ENCODE measurements at places on chromosomes 3 and 15.

DNA sequence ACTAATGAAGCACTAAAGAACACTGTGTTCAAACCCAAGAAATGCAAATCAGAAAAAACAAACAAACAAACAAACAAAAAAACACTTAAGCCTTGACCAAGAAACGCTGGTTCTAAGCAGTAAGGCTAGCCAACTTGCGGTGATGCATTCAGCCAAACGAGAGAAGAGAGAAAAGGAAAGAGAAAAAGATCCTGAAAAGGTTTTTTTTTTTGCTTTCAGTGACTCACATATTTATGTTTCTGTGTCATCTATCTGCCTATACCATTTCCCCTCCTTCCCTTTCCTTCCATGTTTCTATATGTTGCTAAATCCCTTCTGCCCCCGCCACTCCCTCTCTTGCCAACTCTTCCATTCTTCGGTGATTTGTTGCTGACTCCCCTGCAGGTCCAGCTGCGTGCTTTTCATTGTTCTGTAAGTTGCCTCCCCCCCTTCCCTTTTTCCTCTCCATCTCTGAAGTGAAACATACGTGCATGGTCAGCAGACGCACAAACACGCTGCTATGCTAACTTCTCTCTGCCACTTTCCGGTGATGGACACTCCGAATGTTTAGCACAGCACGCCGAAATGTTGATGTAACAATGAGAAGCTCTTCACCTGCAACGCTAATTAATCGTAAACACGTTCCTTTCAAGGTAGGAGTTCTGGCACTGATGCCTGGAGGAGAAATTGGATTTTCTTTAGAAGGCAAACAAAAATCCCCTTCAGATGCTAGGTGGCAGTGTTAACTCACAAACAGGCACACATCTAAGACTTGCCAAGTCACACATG, 154.4 kb downstream of the TUSC7 start:
- no peak for DNase-seq

DNA sequence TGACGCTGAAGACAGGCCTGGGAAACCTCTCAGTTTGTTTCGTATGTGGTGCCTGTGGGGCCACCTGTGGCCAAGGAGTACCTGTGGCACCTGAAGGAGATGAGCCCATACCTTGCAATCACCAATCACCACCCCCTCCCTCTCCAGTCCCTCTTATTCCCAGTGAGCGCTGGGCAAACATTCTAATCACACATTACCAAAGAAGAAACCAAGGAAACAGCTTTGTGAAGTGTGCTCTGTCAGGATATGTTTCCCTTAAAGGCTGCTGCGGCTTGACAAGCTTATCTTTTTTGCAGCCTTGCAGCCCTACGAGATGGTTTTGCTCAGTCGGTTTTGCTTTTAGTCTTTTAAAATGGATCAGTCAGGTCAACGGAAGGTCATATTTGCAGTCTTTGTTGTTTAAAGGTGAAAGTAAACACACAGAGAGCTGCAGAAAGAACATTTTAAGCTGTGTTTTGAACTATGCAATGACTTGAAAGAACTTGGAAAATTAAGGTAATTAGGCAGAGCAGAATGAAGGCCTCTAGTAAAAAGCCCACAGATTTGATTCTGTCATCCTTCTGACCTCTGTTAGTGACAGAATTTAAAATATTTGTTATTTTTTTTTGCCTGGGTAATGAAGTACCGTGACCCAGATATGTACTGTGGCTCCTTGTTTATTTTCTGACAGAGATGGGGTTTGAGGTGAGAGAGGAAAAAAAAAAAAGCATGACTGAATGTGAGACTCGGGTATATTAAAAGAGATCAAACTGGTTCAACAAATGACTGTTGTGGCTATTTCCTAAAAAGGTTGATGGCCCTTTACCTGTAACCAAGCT, 461.4 kb downstream of the NSUN3 start:
- DNase-seq = no peak

- no peak for DNase-seq
Measured at GRCh38 chr3:176987901-176988650, 209.2 kb downstream of the TBL1XR1 start.

GRCh38 chr15:92051716-92052115, 198.2 kb downstream of the SLCO3A1 start:
- DNase-seq = no peak

- DNase-seq = no peak
Measured at GRCh38 chr15:75776065-75776423, 63.4 kb upstream of the CSPG4 start.

DNA sequence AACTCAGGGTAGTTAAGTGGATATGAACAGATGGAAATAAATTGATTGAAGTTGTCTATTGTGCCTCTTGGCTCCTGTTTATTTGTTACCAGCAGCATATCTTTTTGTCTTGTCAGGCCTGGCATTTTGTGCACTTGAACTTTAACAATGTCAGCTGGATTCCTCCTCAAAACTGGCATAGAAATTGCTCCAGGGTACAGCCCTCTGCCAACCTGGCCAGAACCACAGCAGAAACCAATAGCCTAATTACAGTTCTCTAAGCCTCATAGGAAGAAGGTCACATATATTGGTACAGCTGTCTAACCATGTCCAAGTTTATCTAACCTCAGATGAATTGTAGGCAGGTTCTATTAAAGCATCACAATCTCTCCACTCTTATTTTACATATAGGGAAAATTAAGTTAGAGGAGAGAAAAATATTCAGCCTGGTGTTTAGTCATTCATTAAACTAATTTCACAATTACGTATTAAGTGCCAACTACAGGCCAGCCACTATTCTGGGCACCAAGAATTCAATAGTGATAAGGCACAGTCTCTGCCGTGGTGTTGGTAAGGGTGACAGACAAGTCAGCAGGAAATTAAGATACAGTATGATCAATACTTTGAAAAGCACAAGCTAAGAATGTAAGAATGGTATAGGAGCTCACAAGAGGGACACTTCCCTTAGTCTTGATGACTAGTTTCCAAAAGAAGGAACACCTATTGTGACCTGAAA, 452.9 kb upstream of the NECTIN3 start:
- DNase-seq = no peak

DNA sequence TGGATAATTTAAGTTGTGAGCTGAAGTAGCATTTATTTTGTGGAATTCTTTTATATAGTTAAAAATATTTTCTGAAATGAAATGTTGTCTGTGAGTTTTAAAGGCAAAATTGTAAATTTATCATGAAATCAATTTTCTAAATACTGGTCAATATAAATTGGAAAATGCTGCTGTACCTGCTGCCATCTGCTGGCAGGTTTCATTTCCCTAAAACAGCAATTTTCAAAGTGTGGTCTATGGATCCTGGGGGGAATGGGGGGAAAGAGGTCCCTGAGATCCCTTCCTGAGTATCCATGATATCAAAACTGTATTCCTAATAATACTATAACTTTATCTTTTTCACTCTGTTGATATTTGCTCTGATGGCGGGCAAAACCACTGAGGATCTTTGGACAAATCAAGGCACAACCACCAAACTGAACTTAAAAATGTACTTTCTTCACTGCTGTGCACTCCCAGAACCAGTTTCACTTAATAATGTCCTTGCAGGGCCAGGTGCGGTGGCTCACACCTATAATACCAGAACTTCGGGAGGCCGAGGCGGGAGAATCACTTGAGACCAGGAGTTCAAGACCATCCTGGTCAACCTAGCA, 17.2 kb upstream of the CCR4 start:
- DNase-seq = no peak

DNA sequence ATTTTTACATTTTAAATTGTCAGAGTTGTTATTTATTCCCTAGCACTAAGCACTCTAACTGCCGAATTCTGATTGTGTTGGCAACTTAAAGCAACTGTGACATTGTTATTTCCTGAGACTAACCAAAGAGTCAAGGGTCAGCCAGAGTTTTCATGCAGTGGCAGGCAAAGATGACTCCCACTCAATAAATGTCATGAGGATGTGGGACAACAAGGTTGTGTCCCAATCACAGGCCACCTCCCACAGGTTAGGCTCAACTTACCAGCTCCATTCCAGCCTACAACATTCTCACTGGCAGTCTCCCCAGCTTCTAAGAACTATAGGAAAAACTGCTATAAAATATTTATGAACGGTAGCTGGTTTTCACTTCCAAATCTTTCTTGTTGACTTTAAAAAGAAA, 80.1 kb downstream of the RSL24D1 start:
- no peak for DNase-seq

DNA sequence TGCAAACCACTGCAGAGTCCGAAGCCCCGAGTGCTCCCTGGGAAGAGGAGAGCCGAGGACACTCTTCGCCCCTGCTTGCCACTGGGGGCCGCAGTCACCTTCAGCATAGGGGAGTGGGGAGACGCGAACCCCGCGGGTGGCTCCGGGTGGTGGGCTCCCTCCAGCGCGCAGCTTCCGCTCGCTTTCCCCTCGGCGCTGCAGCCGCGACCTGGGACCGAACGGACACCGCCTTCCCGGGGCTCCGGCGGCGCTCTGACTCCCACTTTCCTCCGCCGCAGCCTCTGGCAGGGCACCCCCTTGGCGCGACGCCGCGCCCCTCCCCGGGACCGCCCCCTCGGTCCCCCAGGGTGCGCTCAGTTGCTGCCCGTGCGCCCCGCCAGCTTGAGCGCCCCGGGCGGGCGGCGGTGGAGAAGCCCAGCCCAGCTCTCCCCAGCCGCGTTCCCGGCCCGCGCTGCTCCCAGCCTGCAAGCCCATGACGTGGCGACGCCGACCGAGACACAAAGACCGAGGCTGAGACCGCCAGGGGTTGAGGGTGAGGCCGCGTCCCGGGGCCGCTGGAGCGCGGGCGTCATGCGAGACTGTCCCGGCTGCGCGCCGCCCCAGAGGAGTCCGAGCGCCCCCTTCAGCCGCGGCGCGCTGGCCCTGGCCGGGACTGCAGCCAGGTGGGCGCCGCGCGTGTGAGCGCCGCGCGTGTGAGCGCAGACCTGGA, at the start of gene MINAR1:
Gene MINAR1, plus strand, starts transcription at position 701 of the 709 bp plus-strand sequence. CDS start 23,812 bp downstream, outside the sequence.
- no peak for DNase-seq

DNA sequence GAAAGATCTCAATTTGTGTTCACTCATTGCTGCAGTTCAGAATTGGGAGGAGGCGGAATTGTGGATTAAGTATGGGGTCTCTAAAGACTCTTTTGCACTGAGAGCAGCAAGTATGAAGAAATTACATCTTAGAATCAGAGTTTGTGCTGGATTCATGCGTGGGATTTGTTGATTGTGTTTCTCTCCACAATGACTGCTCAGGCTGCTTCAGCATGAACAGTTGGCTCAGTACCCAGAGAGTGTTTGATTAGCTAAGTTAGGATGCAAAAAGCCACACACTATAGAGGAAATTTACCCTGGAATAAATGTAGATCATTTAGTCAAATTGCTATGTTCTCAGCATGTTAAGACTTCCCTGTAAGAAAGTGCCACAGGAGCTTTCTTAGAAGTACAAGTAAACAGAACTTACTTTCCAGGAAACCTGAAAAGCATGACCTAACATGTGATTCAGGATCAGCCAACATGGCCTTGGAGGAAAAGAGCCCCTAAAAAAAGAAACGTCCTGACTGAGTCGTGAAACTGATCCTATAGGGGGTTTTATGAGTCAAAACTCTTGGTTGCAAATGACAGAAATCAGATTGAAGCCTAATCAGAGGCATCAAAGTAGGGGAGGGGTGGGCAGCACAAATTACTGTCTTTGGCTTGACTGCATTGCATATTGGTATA, 32.6 kb downstream of the HHLA2 start:
- no peak for DNase-seq

GRCh38 chr3:57059411-57059810, 1.1 kb upstream of the SPATA12 start:
- DNase-seq = no peak

DNA sequence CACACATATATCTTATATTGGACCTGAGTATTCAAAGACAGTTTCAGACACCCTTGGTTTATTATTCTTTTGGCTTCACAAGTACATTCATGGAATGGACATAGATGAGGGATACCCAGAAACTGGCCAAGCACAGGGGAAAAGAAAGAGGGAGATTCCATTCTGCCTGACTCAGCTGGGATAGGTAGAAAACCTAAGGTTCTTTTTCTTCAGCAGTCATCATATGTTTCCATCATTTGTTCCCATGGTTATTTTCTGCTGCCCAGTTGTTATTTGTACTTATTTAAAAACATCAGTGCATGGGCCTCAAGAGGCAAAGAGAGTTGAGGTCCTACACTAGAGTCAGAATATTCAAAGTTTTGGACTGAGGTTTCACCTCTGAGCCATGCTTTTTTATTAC, 91.8 kb downstream of the FILIP1L start:
- no peak for DNase-seq

- no peak for DNase-seq
Measured at GRCh38 chr3:78258798-78259197, 1218.9 kb downstream of the ROBO2 start.

DNA sequence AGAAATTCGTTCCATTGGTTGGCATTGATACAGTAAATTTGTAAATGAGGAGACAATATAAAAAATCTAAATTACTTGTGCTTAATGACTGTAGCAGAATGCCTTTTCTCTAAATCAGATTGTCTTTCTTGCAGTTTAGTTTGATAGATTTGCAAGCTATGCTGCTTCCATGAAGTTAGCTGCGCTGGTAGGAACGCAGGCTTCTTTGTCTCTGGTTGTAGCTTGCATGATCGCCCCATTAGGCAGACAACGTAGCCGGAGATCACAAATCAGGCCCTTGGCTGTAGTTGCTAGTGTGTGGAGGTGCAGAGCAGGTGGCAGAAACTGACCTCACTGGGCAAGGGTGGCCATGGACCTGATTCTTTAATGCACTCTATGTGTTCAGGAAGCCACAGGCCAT, 6.1 kb downstream of the ZIC1 start:
- DNase-seq = no peak

GRCh38 chr15:96353416-96353929, 23.0 kb downstream of the NR2F2 start:
- DNase-seq = no peak

DNA sequence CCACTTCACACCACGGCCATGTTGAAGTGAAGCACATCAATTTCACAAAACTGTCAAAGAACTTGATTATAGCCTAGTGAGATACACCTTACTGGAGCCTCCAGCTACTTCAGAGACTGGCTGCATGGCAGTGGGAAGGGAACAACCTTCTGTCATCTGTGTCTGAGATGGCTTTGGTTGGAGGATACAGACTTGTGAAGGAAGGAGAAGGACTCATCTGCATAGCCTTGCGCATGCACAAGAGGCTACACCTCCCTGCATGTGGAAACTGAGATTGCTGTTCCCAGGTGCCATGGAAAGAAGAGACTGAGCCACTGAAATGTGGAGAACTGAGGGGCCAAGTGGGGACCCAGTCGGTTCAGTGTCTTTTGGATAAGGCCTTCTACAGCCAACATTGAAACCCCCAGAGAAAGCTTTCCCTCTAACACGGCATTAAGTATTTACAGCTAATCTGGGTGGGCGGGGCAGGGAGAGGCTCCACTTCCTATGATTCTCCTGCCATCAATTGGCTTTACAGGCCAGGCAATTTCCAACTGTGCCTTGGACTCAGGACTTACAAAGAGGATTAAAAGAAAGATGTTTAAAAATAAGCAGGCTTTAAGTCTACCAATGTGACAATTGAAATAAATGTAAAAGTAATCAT, 58.8 kb downstream of the IL16 start:
- DNase-seq = no peak

DNA sequence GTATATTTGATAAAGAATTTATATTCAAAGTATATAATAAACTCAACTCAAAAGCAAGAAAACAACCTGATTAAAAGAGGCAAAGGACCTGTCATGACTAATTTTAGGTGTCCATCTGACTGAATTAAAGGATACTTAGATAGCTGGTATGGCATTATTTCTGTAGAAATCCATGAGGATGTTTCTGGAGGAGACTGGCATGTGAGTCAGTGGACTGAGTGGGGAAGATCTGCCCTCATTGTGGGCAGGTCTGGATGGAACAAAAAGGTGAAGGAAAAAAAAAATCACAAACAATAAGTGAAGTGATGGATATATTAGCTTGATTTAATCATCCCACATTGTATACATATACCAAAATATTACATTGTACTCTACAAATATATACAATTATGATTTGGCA, 16.6 kb downstream of the ANKRD28 start:
- DNase-seq = no peak

GRCh38 chr15:98737159-98737558, 88.8 kb downstream of the IGF1R start:
- DNase-seq = no peak

Measured in activated gamma-delta T cell treated with Interleukin-2 at 50 U/mL for 16 hours (primary cell).